ENCODE measurements at places on chromosomes 5 and 9.

DNA sequence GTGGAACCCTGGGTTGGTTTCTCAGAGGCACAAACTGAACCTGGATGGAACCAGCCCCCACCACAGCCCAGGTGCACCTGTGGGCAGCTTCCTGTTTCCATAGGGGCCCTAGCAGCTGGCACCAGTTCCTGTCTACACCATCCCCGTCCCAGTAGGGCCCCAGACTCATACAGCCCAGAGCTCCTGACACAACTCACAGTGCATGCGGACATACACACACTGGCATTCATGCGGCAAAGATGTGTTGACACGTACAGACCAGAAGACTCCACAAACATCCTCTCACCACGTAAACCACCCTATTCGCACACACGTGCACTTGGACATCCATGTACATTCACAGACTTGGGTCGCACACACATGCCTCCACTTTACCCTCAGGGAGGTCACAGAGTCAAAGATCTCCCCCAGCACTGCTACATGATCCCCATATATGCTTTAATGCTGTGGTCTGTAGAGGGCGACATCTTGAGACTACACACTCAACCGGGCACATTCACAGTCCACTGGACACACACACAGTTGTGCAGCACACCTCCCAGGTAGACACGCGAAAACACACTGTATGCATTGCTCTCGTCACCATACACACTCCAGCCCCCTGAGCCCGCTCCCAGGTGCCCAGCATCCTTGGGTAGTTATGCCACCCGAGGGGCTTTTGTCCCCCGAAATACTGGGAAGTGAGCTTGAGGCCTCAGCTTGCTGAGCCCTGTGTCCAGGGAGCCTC, 22.4 kb downstream of the CXXC5 start:
- DNase-seq: no peak

- DNase-seq: no peak
Observed at GRCh38 chr5:135237748-135238103, 161.3 kb downstream of the MACROH2A1 start.

DNA sequence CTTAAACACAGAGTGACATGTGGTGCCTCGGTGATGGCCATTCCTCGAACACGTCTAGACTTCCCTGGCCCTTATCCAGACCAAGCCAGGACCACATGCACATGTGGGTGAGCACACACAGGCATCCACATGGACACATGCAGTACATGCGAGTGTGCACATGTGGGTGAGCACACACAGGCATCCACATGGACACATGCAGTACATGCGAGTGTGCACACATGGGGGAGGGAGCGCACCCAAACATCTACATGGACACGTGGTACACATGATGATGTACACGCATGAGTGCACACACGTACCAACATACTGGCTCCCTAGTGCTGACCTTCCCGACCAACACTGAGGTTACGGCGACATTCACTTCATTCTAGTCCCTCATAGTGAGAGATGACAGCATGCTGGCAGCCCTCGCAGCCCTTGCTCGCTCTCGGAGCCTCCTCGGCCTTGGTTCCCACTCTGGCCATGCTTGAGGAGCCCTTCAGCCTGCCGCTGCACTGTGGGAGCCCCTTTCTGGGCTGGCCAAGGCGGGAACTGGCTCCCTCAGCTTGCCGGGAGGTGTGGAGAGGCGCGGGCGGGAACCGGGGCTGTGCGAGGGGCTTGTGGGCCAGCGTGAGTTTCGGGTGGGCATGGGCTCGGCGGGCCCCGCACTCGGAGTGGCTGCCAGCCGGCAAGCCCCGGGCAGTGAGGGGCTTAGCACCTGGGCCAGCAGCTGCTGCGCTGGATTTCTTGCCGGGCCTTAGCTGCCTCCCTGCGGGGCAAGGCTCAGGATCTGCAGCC, 186.8 kb downstream of the HSPA4 start:
- no peak for DNase-seq

DNA sequence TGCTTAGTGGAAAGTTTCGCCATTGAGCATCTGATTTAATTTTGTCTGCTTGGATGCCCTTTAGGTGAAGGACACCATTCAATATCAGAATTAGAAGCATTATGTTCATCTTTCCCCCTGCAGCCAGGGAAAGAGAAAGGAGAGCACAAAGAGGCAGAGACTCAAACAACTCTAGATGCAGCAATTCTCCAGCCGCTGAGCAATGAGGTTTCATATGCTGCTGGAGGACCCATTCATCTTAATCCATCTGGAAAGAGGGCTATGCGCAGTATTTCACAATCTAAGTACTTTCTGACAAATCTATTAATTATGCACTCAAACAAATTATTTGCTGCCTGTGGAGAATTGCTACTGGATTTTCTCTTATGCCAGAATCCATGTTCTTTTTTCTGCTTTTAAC, 527.0 kb upstream of the TUSC1 start:
- no peak for DNase-seq
